ENCODE measurements at places on chromosomes 6 and 20.

GRCh38 chr6:28860581-28860980 lies 63.2 kb downstream of the TRIM27 start:
- DNase-seq: no peak

GRCh38 chr6:11021003-11021402 lies 23.1 kb downstream of the ELOVL2 start:
- no peak for DNase-seq

GRCh38 chr20:44776980-44777379 lies 31.3 kb downstream of the KCNK15 start:
- DNase-seq: no peak

DNA sequence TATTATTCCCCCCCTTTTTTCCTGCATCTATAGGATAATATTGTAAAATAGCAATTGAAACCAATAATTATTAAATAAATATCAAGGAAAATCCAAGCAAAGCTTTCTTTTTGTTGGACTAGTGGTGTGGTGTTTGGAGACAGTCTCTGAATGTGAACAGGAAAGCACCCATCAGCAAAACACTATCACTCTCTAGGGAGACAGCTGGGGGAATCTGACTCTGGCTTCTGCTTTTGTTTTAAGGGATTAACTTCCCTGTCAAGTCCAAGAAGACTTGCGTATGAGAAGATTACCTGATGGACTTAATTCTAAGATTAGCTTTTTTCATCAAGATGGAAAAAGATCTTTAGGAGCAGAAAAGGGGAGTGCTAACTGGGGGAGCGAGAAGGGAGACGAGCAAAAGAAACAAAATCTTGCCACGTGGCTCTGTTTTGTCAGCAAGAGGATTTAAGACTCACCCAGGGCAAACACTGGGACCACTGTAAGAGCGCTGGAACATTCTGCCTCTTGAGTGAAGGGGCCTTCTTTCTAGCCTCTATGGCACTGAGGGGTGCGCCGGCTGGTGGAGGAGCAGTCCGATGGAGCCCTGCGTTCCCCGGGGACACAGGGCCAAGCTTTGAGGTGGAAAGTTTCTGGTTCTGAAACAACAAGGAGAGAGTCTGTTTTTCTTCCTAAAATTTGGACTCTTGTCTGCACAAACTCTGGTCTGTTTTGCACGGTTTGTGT lies 570 bp downstream of the TULP4 start:
- DNase-seq: no peak

DNA sequence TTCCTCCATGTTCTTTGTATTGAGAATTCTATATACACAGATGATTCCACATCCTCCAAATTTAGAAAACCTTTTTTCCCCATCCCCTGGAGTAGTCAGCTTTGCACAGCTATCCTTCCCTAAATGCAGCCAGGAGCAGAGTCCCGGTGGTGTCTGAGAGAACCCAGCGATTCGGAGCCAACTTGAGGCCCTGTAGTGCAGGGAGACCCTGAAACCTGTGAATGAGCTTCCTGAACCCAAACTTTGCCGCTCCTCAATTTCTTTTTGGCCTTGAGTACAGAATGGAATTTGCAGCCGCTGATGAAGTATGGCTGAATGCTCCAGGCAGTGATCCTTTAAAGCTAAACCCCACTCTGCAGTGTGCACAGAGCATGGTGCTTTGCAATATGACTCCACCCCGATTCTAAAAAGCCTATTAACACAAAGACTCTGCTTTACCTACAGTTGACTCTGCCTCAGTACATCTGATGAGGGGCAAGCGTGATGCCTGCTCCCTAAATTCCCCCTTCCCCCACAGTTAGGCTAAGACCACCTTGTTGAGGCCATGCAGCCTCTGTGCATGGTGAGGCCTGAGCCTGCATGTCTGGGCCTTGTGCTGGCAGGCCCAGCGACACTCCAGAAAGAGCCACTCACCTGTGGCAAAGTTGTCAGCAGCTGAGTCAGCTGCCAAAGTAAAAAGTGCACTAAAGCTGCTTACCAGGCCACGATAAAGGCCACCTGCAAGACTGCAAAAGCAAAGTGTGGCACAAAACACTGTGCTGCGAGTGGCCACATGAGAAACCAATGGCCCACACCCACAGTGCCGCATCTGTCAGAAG lies 82.1 kb downstream of the PLEKHG1 start:
- no peak for DNase-seq

DNA sequence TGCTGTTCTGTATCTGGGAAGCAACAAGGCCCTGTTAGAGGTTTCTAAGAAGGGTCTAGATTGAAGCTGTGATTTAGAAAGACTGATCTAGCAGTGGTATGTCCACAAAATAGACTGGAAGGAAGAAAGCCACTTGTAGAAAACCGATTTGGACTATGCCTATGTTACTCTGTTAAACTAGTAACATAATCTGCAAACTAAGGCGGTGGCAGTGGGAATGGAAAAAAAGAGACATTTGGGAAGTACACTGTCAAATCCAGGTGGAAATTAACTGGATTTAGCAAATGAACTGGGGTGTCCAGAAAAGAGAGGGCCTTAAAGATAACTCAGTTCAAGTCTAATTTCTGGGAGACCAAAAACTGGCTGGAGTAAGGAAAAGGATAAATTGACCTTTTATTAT lies 11.6 kb downstream of the ILRUN start:
- DNase-seq: no peak

DNA sequence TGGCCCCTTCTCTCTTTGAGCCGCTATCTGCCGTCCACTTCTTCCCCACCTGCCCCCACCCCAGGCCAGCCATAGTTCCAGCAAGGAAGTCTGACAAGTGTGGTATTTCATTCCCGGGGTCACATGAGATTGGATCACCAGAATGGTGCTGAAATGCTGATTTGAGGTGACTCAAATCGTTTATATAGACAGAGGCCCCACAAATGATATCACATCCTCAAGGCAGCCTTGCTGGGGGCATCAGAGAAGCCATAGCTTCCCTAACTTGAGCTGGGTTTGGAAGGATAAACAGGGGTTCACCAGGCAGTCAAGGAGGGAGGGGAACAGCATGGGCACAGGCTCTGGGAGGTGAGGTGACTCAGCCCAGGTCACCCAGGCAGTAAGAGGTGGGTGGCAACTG lies 9.9 kb downstream of the SDCBP2 start:
- no peak for DNase-seq

GRCh38 chr20:7155282-7155681 lies 387.8 kb downstream of the BMP2 start:
- no peak for DNase-seq

GRCh38 chr6:47403801-47404200 lies 73.8 kb upstream of the CD2AP start:
- no peak for DNase-seq

GRCh38 chr6:21348504-21349195 lies 244.9 kb upstream of the SOX4 start:
- no peak for DNase-seq

DNA sequence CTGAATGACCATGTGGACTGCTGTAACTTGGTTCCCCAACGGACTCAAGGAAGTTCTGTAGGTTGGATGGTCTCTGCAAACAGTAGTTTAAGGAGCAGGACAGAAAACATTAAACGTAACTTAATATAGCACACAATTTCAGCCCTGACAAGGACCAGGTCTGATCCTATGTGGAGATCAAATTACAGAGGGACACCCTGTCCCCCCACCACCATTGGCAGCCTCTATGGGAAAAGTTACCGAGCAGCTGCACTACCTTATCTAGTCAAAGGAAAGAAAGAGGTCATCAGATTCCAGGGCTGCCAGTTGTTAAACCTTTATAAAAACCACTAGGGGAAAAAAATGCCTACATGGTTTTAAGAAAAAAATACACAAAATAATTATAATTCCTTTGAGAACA lies 191.5 kb upstream of the RSPO3 start:
- no peak for DNase-seq

- no peak for DNase-seq
Observed at GRCh38 chr20:4171538-4172116, 156.3 kb upstream of the RNF24 start.

GRCh38 chr6:43782764-43783513 lies 12.9 kb downstream of the VEGFA start:
- DNase-seq: no peak

DNA sequence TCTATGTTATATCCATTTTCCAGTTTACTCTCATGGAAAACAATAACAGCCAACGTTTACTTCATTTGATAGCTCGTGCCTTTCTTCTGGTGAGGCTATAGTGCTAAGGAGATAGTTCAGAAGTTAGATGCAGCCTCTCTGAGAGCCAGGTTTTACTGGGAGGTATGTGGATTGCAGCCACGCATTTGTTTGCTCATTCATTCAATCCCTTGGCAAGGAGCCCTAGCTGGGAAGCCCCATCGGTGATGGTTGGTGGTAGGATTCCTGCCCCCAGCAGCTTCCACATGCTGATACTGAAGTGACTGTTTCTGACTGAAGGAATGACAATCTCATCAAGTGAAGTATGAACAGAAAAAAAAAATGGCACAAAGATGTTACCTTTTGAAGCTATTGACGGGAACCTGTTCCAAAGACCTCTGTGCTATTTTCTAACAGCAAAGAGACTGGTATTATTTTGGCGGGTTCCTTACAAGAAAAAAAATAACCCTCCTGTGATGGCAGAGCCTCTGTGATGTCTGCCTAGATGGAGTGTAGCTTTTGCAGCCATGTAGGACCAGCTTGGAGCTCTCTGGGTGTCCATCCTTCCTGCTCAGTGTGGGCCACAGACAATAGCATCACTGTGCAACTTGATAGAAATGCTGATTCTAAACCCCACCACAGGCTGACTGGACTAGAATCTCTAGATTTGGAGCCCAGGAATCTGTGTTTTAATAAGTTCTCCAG lies 30.6 kb downstream of the SNAP25 start:
- DNase-seq: no peak

DNA sequence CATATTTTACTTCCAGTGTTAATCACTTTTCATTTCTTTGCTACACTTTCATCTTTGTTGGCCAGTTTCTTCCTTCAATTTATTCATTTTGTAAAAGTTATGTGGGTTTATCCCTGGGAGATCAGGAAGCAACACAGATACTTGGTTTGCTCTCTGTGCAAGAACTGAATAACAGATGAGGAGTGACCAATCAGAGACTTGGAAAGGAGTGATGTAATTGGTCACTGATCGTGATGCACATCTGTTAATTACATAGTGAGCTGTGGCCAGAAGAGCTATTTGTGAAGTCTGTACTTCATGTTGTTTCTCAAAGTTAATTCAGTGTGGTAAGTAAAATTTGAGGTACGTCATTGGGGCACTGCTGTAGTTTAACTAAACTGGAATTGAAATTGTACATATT lies 21.3 kb downstream of the ANKRD6 start:
- DNase-seq: no peak

DNA sequence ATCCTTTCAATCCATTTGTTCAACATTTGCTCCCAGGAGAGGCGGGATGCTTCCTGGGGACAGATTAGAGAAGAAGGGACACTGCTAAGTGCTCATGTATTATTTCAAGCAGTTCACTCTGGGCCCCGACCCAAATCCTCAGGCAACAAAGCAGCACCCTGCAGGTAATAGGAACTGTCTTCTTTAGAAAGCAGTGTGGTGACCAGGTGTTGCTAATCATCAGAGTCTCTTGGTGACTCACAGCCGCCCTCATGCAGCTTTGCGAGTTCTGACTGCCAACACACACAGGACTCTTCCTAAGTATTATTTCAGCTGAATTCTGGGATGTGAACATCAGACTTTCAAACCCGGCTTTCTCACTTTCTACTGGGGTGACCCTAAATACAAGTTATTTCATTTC lies 356.4 kb downstream of the PRKN start:
- no peak for DNase-seq

GRCh38 chr6:157229713-157230112 lies 93.6 kb downstream of the TMEM242 start:
- DNase-seq: no peak

DNA sequence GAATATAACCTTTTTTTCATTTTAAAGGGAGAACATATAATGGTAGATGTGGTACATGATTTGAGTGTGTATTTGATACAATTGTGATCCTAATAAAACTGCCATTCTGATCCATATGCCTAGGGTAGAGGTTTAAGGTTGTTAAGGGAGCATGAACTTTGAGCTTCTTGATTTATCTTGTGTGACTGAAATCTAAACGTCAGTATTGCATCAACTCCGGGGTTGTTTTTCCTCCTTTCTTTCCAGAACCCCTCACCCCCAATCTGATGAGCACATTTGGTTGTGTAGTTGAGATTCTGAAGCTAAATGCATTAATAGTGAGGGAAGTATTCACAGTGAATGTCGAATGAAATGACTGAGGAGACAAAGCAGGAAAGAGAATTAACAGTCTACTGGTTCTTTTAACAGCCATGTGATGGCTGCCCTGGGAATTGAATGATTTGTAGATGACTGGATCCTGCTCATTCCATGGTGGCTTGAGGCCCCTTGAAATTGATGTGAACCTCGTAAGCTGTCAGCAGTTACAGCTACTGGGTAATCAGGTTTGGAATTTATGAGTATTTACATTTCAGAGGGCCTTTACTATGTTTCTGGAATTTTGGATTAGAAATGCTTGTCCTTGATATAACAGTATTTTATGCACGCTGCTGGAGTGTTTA lies 44.8 kb downstream of the FARS2 start:
- no peak for DNase-seq

- no peak for DNase-seq
Observed at GRCh38 chr20:62255976-62256375, 17.7 kb downstream of the OSBPL2 start.

DNA sequence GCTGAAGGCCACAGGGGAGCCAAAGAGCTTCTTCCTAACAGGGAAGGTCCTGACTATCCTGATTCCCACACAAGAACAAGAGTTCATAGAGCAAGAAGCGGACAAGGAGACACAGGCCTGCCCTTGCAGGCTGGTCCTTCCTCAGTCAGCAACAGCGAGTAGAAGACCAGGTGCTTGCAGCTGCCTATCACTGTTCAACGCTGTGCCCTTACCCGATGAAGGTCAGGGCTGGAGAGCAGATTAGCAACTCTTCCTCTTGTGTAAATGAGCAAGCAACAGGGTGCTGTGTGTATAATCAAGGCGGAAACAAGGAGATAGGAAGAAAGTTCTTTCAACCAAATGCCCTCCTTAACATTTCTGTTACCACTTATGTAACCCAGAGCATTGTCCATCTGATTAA lies 115.3 kb upstream of the SPACA1 start:
- no peak for DNase-seq

DNA sequence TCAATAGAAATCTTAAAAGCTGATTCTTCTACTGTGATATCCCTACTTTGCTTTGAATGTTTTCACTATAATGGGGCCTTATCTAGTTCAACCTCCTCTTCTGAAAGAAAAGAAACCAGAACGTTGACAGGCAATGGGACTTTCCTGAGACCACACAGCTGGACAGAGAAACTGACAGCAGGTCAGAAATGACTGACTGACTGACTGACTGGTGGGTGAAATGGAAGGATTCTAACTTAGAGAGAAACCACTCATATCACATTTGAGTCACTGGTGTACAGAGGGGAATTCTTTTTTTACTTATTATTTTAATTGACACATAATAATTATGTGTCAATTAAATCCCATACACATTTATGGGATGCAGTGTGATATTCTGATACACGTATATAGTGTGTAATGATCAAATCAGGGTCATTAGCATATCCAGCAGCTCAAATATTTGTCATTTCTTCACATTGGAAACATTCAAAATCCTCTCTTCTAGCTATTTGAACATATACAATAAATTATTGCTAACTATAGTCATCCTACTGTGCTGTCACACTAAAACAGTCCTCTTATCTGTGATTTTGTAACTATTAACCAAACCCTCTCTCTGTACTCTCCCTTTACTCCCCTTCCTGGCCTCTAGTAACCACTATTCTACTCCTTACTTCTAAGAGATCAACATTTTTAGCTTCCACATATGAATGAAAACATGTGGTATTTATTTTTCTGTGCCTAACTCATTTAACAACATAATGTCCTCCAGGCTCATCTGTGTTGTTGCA lies 64.8 kb upstream of the NRSN1 start:
- no peak for DNase-seq

- DNase-seq: no peak
Observed at GRCh38 chr6:139600343-139600742, 225.9 kb upstream of the CITED2 start.

GRCh38 chr6:134340179-134340975 lies 22.5 kb upstream of the SGK1 start:
- DNase-seq: no peak

All from stimulated activated CD4-positive, alpha-beta T cell treated with anti-CD3 and anti-CD28 coated beads, Interleukin-2, amount 100 ng/mL, for 48 hours (primary cell).